H4 (cell line): ENCODE measurements at places on chromosomes 2 and 18. TPM values are rescaled to one million over a fixed set of nuclear protein-coding genes. Genes with fewer than 3 reads are reported as not detected.

Gene GEN1
- total RNA-seq: 4.5 and 8.7 TPM in 2 replicates

Gene ACMSD
- not detected in 2 replicates for total RNA-seq

Gene SERPINB5
- total RNA-seq: 1.1 TPM in 1 of 2 replicates, not detected in the other

Gene RNF149
- 8.4 and 9.0 TPM in 2 replicates for total RNA-seq

Gene GPR55
- 0.66 and 0.87 TPM in 2 replicates for total RNA-seq

Gene PID1
- total RNA-seq: 2.0 and 2.5 TPM in 2 replicates

Gene KCNE4
- total RNA-seq: 2.4 and 2.8 TPM in 2 replicates

Gene KRCC1
- total RNA-seq: 28.3 and 35.3 TPM in 2 replicates

Gene ATG4B
- 65.7 and 72.8 TPM in 2 replicates for total RNA-seq
